ENCODE measurements at places on chromosomes 12 and 14.

GRCh38 chr14:38138473-38139138 is 69.1 kb upstream of the SSTR1 start:
- DNase-seq: no peak

DNA sequence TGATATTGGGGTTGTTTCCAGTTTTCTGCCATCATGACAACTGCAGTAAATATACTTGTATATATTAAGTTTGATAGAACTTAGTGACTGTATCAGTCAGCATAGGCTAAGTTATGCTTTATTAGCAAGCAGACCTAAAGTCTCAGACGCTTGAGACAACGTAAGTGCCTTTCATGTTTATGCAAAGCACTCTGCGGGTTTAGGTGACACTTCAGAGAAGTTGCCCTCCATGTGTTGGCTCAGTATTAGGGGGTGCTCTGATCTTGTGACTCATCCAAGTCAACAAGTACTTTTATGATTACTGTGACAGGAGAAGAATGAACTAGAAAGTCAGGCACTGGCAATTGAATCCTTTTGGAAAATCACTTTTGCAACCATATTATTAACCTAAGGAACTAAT is 13.3 kb upstream of the OTOGL start:
- DNase-seq: no peak

- DNase-seq: no peak
Observed at GRCh38 chr12:45407981-45408728, 192.3 kb downstream of the ANO6 start.

DNA sequence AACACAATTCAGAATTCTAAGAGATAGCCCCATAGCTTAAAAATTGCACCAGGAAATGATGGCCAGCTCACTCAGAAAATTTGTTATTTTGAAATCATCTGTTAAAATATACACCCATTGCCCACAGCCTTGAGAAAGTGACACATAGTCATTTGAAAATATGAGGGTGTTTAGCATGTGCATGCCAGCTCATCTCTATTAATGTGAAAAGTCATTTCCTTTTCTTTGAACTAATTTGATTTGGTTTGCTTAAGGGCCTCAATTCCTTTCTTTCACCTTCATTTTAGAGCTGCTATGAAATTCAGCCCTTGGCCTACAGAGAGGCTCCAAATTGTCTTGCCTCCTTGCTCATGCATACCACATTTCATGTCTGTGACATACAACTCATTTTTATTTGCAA is 241.4 kb downstream of the PHLDA1 start:
- DNase-seq: no peak

DNA sequence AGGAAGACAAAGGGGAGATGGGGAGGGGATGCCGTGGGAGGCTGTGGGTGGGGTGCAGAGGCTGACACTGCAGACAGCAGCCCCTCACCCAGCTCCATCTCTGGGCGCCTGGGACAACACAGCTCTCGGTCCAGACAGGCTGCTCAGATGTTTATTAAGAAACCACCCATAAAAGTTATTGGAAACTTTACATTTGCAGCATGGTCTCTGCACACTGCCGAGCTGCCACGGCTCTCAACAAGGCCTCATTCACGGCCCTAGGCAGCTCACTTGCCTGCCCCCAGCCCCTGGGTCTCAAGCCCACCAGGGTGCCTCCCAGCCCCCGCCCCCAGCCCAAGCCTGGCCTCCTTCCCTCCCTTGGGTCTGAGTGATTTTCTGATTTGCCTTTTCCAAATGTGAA is 21.0 kb upstream of the COL2A1 start:
- no peak for DNase-seq

DNA sequence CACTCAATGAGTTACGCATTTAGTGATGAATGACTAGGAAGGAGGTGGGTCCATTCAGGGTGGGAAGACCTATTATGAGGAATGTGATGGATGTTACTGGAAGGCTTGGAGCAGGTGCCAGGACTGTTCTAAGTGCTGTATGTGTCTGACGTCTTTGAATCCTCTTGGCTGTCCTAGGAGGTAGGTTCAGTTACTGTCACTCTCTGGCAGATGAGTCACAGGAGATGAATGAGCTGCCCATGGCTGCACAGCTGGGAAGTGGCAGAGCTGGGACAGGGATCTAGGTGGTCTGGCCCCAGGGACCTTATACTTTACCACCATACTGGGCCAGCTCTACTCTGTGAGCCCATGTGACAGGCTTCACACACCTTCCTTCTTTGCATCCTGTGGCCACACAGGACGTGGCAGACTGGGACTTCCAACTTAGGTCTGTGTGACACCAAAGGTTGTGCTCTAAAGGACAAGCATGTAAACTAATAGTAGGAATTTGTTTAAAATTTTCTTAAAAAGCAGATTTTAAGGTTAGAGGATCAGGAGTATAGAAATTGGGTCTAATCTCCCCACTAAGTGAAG is 24.0 kb downstream of the TCTN1 start:
- DNase-seq: no peak

DNA sequence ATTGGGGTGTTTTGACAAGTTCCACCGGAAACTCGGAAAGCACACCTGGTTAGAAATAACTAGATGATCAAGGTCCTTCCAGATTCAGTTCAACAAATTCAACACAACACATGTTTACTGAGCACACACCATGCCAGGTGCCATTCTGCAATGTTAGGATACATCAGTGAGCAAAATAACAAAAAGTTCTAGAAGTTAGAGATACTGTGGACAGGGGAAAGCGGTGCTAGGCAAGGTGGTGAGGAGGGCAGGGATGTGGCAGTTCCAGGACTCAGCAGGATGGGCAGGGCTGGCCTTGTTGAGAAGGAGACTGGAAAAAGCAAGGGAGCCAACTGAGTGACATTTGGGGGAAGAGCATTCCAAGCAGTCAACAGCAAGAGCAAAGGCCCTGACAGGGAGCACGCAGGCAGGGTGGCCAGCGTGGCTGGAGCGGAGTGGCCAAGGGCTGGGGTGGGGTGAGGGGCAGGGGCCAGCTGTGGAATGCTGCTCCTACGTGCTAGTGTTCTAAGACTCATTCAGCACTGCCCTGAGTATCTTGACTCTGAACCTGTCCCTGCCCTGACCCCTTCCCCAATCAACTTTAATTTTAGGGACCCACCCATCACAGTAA is 19.4 kb upstream of the FAIM2 start:
- DNase-seq: no peak

DNA sequence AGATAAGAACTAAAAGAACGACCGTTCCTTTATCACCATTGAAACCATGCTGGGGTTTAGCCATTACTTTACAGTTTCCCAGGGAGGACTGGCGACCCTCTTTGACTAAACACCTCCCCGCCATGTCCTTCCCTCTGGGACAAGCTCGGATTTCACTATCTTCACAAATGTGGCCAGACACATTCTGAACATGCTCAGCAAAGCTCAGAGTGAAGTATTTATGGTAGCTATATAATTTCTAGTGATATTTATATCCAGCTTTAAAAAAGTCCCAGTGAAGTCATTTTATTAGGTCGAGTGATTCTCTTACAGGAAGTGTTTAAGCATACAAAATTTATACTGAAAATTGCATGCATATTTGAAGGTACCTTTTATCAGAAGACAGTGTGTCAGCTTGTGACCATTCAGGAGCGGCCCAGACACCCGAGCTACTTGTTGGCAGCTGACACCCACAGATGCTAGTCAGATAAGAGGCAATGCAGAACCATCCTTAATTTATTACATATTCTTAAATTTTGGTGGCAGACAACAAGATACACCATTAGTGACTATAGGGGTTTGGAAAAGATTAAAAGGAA is 36.8 kb downstream of the NIN start:
- no peak for DNase-seq

GRCh38 chr12:109439181-109439580 is 37.9 kb downstream of the KCTD10 start:
- DNase-seq: no peak

DNA sequence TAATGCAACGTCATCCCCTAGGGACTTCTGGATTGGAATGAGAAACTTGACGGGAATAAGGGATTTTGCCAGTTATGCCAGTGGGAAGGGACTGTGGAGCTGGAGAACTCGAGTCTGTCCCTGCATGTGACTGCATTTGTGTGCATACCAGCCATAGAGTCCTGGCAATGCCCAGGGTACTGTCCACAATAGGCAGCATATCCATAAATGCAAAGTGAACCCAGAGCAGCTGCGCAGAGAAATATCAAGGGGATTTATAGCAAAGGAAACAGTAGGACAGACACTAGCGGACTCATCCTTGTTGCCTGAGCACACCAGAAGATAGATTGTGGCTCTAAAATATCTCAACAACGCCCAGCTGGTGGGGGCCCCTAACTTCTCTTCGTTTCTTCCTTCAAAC is 247.1 kb upstream of the SRRM4 start:
- DNase-seq: no peak

GRCh38 chr14:81509838-81510452 is 23.7 kb downstream of the SEL1L start:
- DNase-seq: no peak

- no peak for DNase-seq
Observed at GRCh38 chr14:80776657-80777056, 164.9 kb downstream of the CEP128 start.

DNA sequence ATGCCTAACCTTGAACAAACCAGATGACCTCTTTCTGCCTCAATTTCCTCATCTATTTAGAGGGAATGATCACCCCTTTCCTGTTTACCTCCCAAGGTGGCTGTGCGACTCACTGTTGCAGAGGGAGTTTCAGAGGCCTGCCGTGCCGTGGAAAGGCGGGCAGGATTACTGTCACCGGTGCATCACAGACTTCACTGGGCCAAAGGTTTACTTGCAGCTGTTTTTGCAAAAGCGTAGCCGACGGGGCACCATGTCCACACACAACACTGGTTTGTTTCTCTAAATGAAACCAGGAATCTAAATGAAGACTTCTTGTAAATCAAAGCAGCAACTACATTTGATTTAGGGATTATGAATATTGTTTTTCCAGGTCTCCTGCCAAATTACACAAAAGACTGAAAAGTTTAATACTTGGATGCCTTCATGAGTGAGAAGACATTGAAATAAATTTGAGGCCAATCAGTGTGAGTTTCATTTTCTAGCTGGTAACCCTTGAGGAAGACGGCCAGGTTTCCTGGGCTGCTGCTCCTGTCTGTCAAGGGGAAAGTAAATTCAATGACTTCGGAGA is 696.1 kb upstream of the TMEM132C start:
- DNase-seq: no peak

GRCh38 chr14:24428628-24429394 is 657 bp downstream of the CBLN3 start:
- no peak for DNase-seq

GRCh38 chr12:116121453-116121871 is 156.0 kb downstream of the MED13L start:
- DNase-seq: no peak

GRCh38 chr12:6861391-6861790 is 5.9 kb upstream of the TPI1 start:
- no peak for DNase-seq

- DNase-seq: no peak
Observed at GRCh38 chr12:85804663-85805062, 31.5 kb downstream of the RASSF9 start.

DNA sequence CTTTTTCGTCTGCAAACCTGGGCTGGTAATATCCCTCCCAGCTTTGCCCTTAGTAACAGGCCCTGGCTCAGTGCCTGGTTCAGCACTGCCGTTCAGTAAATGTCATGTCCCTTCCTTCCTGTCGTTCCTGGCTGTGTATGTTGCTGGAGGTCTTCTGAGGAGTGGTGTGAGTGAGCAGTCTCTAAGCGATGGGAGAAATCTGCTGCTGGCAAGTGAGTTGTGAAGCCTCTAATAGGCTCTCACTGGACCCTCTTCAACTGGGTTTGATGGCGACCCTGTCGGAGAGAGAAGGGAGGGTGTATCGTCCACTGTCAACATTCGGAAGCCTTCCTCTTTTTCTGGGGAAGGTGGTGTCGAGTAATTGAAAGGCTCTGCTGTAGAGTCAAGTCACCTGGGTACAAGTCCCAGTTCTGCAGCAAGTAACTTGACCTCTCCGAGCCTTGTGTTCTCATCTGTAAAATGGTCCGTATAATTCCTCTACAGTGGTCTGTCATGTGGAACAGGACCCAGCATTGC is 62.8 kb downstream of the HRK start:
- no peak for DNase-seq
